Activated naive CD4-positive, alpha-beta T cell treated with anti-CD3 and anti-CD28 coated beads, Interleukin-2, amount 10 ng/mL, durations not matched to agents 7 days and 5 days (primary cell): ENCODE measurements at places on chromosomes 12 and 14.

DNA sequence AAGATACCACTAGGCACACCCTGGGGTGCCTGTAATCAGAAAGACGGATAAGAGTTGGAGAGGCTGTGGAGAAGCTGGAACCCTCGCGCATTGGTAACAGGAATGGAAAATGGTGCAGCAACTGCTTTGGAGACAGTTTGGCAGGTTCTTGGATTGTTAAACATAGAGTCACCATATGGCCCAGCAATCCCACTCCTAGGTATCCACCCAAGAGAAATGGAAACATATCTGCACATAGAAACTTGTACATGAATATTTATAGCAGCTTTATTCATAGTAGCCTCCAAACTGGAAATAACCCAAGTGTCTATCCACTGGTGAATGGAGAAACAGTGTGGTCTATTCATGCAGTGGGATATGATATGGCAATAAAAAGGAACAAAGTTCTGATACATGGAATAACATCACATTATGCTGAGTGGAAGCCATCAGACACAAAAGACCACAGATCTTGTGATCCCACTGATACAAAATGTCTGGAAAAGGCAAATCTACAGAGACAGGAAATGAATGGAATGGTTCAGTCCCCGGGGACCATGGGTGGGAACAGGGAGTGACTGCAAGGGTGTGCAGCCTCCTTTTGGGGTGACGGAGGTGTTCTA lies 45.4 kb downstream of the JAG2 start:
- no peak for DNase-seq

DNA sequence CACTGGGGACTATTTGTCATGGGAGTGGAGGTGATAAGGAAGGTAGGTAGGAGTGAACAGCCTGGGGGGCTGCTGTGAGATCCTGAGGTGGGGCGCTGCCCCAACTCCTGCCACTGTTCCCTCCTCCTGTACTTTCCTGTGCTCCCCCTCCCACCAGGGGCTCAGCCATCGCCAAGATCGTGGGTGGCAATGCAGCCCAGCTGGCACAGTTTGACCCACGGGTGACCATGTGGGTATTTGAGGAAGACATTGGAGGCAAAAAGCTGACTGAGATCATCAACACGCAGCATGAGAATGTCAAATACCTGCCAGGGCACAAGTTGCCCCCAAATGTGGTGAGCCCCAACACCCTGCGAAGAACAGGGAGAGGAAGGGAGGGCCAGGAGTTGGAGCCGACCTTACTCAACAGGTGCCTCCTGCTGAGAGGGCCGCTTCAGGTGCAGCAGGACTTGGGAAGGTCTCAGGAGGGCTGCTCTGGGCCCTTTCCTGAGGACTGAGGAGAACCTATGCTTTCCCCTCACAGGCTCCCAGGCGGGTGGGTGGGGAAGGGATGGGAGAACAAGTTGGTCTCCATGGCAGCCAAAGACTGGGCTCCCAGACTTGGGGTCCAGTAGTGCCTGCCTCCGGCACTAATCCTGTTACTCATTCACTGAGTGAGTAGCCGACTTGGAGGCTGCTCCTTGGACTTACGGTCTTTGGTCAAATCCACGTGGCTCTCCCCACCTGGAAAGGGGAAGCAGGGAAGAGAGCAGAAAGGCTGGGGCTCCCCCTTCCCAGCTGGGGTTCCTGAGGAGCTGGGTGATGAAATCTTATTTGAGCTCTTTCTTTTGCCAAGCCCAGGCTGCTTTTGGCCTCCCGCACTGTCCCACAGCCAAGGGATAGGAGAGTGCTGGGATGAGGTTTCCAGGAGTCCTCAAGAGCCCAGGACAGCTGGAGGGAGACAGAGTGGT lies 884 bp downstream of the GPD1 start:
- DNase-seq, result no peak

DNA sequence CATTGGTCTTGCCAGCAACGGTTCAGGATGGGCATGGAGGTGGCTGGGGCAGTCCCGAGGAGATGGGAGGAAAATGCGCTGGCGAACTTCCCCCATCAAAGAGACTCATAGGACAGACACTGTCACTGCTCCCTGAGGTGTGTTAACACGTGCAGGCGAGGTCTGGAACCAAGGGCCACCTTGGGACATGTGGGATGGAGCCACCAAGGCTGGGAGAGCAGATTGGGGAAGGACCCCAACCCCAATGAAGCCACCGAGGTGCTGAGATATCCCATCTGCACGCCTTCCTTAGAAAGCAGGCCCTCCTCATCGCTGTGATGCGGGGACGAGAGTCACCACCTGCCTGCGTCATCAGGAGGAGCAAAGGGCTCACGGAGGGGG lies 16.9 kb upstream of the BEGAIN start:
- DNase-seq, result no peak

- DNase-seq, result no peak
These were observed 69.0 kb upstream of the REP15 start for GRCh38 chr12:27627123-27627852.

DNA sequence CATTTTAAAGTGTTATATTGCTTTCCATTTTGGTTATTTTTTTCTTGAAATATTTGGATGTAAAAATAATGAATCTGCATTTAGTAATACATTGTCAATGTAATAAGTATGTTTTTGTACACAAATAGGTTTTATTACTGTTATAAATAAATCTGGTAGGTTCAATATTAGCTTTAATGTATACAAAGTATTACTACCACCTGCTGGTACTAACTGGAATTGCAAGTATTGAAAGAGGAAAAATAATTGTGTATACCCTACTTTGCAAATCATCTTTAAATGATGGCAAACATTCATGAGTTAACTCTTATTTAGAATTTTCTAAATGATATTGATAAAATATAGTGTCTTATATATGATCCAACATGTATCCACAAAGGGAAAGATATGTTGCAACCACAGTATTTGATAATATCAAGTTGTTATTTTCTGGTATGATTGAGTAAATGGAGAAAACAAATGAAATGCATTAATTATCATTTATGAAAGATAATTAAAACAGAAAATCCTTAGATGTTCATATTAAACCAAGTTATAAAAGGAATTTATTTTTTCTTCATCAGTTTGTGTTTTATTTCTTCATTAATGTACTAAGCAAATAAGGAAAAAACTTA lies 3.2 kb downstream of the OR4K2 start:
- DNase-seq, result no peak

DNA sequence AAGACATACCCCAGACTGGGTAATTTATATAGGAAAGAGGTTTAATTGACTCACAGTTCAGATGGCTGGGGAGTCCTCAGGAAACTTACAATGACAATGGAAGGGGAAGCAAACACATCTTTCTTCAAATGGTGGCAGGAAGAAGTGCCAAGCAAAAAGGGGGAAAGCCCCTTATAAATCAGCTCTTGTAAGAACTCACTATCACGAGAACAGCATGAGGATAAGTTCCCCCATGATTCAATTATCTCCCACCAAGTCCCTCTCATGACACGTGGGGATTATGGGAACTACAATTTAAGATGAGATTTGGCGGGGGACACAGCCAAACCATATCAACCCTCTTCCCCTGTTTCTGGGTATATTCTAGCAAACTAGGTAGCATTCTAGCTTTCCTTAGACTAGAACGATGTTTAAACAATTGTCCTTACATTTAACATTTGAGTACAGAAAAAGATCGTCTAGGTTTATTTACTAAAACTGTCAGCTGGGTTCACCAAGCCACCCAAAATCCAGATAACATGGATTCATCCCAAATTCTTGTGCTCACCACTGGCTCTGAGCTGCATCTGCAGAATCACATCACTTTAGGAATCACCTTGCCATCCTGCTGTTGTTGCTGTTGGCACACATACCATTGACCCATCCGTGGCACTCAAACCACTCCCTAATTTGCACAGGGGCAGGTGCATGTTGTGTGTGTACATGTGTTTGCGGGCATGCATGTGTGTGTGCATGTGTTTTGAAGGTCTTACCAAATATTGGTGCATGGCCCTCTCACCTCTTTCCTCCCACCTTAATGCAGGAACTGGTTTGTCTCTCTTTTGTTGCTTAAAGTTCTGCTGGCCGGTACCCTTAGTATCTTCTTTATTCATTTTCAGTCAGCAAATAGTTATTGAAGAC lies 36.4 kb upstream of the VASH1 start:
- DNase-seq, result no peak

- no peak for DNase-seq
These were observed 297.9 kb upstream of the AMIGO2 start for GRCh38 chr12:47377414-47378221.

DNA sequence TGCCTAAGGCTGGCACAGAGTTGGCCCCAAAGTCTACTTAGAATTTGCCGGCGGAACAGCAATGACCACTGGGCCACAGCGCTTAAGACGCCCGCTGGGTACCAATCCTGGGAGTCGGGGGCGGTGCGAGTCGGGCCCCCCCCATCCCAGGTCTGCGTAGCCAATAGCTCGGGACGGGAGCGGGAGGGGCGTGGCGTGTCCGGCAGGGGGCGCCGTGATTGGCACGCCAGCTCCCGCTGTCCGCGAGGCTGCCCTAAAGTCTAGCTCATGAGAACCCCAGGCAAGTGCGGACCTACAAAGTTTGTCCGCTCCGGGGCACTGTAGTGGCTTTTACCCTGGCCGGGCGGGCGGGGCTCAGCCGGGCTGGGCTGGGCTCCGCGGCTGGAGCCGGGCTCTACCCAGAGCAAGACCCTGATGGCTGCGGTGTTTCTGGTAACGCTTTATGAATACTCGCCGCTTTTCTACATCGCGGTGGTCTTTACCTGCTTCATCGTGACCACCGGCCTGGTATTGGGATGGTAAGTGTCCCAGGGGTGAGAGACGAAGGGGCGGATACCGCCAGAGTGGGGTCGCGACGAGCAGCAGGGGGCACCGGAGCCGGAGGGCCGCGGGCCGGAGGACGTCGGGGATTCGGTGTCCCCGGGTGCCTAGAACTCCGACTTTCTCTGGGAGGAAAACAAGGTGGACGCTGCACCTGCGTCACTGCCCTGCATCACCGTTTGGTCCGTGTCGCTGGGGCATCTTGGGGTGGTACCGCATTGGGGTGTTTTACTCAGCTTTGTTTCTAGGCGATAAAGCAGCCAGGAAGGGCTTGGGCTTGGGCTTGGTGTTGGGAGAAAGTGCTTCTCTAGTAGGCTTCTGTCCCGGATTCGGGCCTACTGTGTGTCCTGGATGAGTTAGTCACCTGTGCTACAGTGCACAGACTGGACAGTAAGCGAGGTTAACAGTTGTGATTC lies at the start of gene CGRRF1:
CGRRF1 (plus strand) TSS at position 361 of the 956 bp plus-strand sequence; CDS start at position 415, 54 bp downstream.
- DNase-seq, result peak; percentile 97

- DNase-seq, result no peak
These were observed 3.1 kb upstream of the FIGNL2 start for GRCh38 chr12:51851413-51852124.
